Astrocyte of the spinal cord (primary cell): ENCODE measurements at places on chromosomes 7 and 10.

DNA sequence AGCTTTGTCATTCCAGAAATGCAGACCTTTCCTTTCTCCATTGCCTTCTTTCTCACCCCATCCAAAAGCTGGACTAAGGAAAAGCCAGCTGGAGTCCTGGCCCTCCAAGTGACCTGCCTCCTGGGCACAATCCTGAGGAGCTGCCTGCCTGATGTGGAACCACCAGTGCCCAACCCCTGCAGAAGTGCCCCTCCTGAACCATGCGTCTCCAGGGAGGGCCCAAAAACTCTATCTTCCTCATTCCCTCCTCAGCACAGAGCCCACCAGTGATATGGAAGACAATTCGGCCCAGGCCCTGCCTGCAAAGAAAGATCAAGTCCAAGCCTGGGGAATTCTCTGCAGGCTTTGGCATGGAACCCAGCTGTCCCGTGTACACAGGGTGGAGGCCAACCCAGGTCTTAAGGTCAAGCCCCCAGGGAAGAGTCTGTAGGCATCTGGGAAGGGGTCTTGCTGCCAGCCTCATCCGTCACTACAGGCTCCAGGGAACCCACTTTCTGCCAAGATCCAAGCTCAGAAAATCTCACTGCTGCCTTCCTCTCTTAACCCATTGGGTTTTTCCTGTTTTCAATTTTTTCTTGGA lies 3.5 kb upstream of the GRID1 start:
- no peak for DNase-seq

DNA sequence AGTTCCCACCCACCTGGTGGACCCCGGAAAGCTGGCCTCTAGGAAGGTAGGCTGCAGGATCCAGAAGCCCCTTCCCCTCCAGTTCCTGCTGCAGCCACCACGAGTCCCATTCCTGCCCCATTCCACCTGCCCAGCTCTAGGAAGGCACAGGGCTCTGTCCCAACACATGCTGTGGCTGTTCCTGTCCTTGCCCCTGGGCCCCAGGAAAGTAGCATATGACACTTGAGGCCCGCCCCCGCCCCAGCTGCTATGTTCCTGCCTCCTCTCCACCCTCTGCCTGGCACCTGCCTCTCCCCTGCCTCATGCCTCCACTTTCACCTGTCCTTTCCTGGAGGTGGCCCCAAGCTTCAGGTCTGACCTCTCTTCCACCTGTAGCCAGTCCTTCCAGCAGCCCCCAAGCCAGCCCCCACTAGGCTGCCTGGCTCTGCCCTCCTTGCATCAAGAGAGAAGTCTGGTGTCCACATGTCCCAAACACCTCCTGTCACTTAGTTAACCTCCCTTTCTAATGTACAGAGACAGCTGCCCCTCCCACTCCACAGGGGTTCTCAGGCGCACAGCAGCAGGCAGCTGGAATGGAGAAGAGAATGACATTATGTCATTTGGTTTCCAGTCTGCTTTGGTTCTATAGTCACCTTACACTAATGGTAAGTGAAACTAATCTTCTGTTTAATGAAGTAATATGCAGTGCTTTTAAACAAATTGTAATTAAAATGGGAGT lies 22.7 kb downstream of the YKT6 start:
- DNase-seq, result no peak

- peak; percentile 50 for DNase-seq
These were observed 134.8 kb upstream of the KIF5B start for GRCh38 chr10:32190890-32191491.

GRCh38 chr7:132709971-132710567 lies 133.8 kb upstream of the PLXNA4 start:
- peak; percentile 52 for DNase-seq

DNA sequence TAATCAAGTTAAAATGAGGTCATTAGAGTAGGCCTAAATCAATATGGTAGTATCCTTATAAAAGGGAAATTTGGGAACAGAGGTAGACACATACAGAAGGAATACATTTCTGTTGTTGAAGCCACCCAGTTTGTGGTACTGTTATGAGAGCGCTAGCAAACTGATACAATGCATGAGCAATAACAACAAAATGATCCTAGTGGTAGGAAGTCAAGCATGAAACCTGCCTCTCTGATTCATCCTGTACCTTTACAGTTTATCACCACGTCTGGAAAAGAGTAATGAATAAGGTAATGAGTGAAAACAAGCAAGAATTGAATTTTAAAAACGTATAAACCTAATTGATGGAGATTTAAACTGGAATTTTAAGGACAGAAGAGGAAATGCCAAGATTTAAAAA lies 217.2 kb downstream of the PCLO start:
- no peak for DNase-seq
